ENCODE measurements at places on chromosomes 11 and 22. TPM values are rescaled to one million over a fixed set of nuclear protein-coding genes. Genes with fewer than 3 reads are reported as not detected.

DNA sequence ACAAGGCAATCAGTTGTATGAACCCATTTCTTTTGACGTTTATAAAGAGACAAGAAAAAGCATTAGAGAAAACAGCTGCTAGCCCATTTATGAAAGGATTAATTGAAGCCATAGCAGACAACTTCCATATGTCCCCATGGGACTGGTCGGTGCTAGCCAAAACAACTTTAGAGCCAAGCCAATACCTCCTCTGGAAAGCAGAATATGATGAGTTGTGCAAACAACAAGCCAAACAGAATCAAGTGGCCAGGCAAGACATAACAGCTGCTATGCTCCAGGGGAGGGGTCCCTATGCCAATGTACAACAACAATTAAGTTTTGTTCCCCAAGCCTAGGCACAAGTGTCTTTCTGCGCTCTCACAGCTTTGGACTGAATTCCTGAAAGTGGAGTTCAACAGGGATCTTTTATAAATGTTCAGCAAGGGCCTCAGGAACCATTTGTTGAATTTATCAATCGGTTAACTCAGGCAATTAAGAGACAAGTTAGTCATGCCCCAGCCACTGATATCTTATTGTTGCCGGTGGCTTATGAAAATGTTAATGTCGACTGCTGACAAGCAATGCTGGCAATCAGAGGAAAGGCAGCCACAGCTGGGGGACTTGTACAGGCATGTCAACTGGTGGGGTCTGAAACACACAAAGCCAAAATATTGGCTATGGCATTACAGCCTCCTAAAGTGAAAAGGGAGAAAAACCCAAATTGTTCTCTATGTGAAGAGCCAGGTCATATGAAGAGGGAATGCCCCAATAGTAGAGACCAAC is 1593.1 kb upstream of the TENM4 start:
- H3K36me3 ChIP-seq = no peaks in the 10 kb centered on the region
- H3K4me1 ChIP-seq = no peaks in the 10 kb centered on the region
- no peak for DNase-seq
- H3K27ac ChIP-seq = no peak overlapping the region
- no peak overlapping the region for H3K4me3 ChIP-seq

Gene KRTAP5-7
- total RNA-seq = not detected

Gene CADM1
- total RNA-seq = 1.1 TPM

Gene SESN3
- 18.8 TPM for total RNA-seq

DNA sequence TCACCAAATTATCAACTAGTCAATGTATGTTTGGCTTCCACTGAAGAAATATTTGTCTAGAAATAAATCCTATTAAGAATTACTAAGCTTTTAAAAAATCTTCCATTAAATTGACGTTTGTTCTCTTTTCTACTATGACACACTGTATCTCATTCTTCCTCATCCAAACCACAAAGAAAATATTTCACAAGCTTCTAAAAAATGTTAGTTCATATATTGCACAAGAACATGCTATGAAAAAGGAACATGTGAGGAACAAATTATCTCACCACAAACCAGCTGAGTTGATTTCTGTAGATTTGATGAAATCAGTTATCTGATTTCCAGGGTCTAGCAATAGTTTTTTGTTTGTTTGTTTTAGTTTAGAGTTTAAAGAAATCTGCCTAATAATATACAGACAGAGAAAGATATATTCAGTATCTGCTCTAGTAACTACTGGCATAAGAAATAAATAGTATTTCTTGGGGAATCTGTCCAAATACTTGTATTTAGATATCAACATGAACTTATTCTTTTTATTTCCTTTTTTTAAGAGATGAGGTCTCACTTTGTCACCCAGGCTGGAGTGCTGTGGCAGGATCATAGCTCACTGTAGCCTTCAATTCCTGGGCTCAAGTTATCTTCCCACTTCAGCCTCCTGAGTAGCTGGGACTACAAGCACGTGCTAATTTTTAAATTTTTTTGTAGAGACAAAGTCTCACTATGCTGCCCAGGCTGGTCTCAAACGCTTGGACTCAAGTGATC is 161.7 kb downstream of the ATG16L2 start:
- no peaks in the 10 kb centered on the region for H3K4me1 ChIP-seq
- no peaks in the 10 kb centered on the region for H3K36me3 ChIP-seq
- no peaks in the 10 kb centered on the region for H3K27me3 ChIP-seq
- H3K4me3 ChIP-seq = no peak overlapping the region

DNA sequence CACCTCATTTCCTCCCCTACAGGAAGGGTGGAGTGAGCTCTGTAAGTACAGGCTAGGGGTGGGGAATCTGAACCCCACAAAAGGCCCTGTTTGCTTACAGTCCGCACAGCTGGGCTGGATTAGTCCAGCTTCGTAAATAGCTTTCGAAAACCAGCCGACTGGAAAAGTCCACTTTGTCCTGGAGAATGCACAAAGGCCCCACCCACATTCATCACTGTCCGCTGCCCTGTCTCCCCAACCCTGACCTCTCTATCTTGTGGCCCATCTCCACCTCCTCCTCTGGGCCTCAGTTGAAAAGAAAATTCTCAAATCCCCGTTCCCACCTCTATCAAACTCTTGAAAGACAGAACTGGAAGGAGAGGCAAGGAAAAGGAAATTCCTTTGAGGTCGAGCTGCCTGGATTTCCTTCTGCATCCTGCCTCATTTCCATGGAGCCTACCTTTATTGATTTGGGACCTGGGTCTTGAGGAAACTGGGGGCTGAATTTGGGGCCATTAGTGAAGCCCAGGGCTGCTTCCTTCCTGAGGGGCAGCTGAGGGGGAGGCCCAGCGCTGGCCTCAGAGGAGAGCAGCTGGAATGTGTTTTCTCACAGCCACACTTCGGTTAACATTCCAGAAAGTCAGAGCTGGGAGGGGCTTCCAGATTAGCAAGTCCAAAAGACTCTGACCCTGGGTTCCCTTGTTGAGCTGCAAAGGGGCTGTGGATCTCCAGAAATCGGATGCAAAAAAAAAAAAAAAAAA is 147.6 kb downstream of the FBXO7 start:
- H3K27me3 ChIP-seq = no peaks in the 10 kb centered on the region
- H3K4me3 ChIP-seq = no peak overlapping the region
- H3K27ac ChIP-seq = no peak overlapping the region

Gene NAALADL1
- total RNA-seq = 10.8 TPM

DNA sequence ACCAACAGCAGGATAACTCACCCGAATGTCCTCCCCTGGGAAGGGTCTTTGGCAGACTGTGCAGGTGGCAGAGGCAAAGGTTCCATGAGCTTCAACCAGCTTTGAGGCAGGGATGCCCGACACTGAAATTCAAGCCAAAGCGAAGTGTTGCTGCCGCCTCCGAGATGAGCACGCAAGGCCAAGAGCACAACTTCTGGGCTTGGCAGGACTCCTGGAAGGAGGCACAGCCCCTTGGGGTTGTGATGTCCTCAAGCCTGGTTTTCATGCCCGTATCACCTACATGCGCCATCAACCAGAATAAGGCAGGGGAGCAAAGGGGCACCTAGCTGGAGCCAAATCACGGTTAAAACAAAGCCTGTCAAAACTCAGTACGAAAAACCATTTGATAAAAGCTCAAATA is 5.7 kb downstream of the SIRT3 start:
- no peak overlapping the region for H3K4me3 ChIP-seq
- no peak for DNase-seq
- H3K4me1 ChIP-seq = peaks cover 7% of the 10 kb centered on the region
- H3K36me3 ChIP-seq = no peaks in the 10 kb centered on the region
- no peaks in the 10 kb centered on the region for H3K27me3 ChIP-seq

Gene GAB2
- 4.3 TPM for total RNA-seq

Gene JAML
- total RNA-seq = 387 TPM

Gene TMEM134
- 49.6 TPM for total RNA-seq

DNA sequence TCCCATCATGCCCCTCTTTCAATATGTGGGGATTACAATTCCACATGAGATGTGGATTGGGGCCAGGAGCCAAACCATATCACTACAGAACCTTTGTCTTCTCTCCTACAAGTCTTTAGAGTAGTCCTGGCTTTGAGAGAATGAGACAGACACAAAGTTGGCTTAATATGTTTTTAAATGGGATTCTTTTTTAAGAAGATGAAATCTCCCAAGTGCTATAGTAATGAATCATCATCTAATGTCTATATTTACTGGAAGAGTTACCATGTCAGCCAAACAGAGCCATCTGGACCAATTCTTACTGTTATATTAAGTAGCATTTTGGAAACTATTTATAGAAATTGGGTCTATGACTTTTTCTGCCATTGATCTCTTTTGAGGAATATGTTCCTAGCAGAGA is 38.1 kb upstream of the CARD18 start:
- no peak overlapping the region for H3K4me3 ChIP-seq
- no peaks in the 10 kb centered on the region for H3K27me3 ChIP-seq
- H3K4me1 ChIP-seq = no peaks in the 10 kb centered on the region
- no peak for DNase-seq

DNA sequence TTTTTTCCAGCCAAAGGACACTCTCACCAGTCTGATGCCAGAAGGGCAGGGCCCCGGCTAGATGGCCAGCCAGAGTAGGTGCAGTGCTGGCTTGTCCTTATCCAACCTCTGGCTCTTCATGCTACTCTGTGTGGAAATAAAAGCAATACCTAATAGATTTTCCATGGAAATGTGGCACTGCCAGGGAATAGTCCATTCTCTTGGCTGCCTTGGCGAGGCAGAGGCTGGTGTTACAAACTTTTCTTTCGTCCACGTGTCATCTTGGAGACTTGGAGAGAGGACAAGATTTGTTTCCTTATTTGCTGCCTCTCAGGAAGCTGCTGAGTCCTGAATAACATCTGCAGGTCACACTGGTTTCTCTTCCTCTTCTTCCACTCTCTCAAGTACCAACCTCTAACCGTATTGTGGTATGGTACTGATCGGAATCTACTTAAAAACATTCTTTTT is 17.2 kb upstream of the C1QTNF4 start:
- H3K4me1 ChIP-seq = no peaks in the 10 kb centered on the region
- no peaks in the 10 kb centered on the region for H3K36me3 ChIP-seq
- no peaks in the 10 kb centered on the region for H3K27me3 ChIP-seq
- no peak overlapping the region for H3K27ac ChIP-seq
- H3K4me3 ChIP-seq = no peak overlapping the region

GRCh38 chr11:117144477-117145392 is 648 bp downstream of the PAFAH1B2 start:
- no peak for DNase-seq
- no peaks in the 10 kb centered on the region for H3K27me3 ChIP-seq
- peaks cover 31% of the 10 kb centered on the region for H3K4me1 ChIP-seq
- H3K36me3 ChIP-seq = no peaks in the 10 kb centered on the region

Gene APOBEC3G
- 158 TPM for total RNA-seq

GRCh38 chr11:66861038-66861773 is 4.3 kb downstream of the LRFN4 start:
- H3K36me3 ChIP-seq = no peaks in the 10 kb centered on the region
- no peaks in the 10 kb centered on the region for H3K4me1 ChIP-seq

GRCh38 chr11:8041576-8041975 is 39.4 kb upstream of the TUB start:
- no peak overlapping the region for H3K27ac ChIP-seq
- DNase-seq = no peak
- no peak overlapping the region for H3K4me3 ChIP-seq
- H3K27me3 ChIP-seq = no peaks in the 10 kb centered on the region

Gene OR5P2
- not detected for total RNA-seq

DNA sequence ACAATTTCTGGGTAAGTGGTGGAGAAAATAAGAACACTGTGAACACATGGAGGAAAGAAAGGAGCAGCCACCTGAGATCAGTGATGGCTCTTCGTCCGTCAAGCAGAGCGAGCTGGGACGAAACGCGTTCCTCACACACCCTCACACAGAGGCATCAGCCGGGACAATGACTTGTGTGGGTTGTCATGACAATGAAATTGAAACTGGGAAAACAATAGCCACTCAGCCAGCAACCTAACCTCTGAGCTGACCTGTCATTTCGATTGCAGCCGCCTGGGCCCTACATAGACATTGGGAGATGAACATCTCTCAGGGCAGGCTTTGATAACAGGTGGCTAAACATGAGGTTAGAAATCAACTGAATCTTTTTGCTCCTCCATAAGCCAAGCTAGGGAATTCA is 51.3 kb downstream of the TRIM29 start:
- no peaks in the 10 kb centered on the region for H3K36me3 ChIP-seq
- no peaks in the 10 kb centered on the region for H3K27me3 ChIP-seq
- H3K4me1 ChIP-seq = no peaks in the 10 kb centered on the region

GRCh38 chr11:64001484-64002420 is 15.5 kb downstream of the OTUB1 start:
- no peak overlapping the region for H3K27ac ChIP-seq
- no peak for DNase-seq
- peaks cover 7% of the 10 kb centered on the region for H3K4me1 ChIP-seq
- peaks cover 4% of the 10 kb centered on the region for H3K36me3 ChIP-seq

GRCh38 chr11:34259087-34259486 is 98.7 kb downstream of the ABTB2 start:
- no peaks in the 10 kb centered on the region for H3K27me3 ChIP-seq
- H3K4me1 ChIP-seq = no peaks in the 10 kb centered on the region
- H3K36me3 ChIP-seq = no peaks in the 10 kb centered on the region
- H3K4me3 ChIP-seq = no peak overlapping the region

DNA sequence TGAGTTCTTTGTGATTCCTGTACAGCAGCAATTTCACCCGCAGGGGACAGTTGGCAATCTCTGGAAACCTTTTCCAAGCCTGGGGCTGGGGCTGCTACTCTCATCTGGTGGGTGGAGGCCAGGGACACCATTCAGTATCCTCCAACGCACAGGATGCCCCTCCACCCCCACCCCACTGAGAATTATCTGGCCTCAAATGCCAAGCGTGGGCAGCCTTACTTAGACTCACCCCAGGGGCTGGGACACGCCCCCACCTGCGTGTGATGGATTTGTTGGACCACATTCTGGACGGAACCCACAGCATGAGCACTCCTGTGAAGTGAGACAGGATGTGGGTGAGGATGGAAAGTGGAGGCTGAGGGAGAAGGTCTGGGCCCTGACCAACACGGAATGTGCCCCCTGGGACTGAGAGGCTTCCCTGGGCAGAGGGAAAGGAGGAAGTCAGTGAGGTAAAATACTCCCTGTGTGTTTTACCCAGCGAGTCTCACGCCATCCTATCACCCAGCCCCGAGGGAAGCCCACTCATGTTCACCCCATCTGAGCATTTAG is 13.7 kb downstream of the RASD2 start:
- H3K27me3 ChIP-seq = no peaks in the 10 kb centered on the region
- no peak overlapping the region for H3K4me3 ChIP-seq
- no peaks in the 10 kb centered on the region for H3K36me3 ChIP-seq
- DNase-seq = no peak
- peaks cover 11% of the 10 kb centered on the region for H3K4me1 ChIP-seq

Gene NRIP3
- total RNA-seq = 2.2 TPM

DNA sequence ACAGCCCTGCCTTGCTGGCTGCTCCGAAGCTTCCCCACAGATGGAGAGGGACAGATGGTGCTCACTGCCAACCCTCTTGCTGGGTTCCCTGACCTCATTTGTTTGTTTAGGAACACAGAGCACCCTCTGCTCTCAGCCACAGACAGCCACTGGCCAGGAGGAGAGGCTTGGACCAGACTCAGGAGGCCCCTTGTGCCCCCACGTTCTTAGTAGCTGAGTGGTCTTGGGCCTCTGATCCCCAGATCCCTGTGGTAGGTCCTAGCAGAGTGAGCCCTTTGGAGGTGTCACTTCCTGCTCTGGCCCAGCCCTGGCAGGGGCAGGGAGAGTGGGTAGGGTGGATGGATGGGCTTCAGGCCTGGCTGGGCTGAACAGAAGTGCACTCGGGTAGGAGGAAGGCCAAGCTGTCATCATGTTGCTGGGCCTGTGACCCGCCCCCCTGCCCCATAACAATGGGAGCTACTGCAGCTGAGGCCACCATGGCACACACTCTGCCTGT is 84.0 kb downstream of the DHCR7 start:
- H3K36me3 ChIP-seq = no peaks in the 10 kb centered on the region
- no peaks in the 10 kb centered on the region for H3K4me1 ChIP-seq
- H3K4me3 ChIP-seq = no peak overlapping the region
- no peaks in the 10 kb centered on the region for H3K27me3 ChIP-seq
- DNase-seq = no peak
- no peak overlapping the region for H3K27ac ChIP-seq

GRCh38 chr22:33793475-33793874 is 126.8 kb downstream of the LARGE1 start:
- H3K4me1 ChIP-seq = no peaks in the 10 kb centered on the region
- H3K27ac ChIP-seq = no peak overlapping the region
- H3K4me3 ChIP-seq = no peak overlapping the region
- H3K27me3 ChIP-seq = no peaks in the 10 kb centered on the region

Gene MYO7A
- total RNA-seq = 0.20 TPM
